ENCODE measurements at places on chromosomes 5 and 9. TPM values are rescaled to one million over a fixed set of nuclear protein-coding genes. Genes with fewer than 3 reads are reported as not detected.

LEAP2 gene
- 4.1 TPM for total RNA-seq

TRIM7 gene
- 0.87 TPM for total RNA-seq

TMEM174 gene
- not detected for total RNA-seq

PCDHA13 gene
- total RNA-seq, result 4.4 TPM

TAF11L10 gene
- total RNA-seq, result not detected

FAM153A gene
- total RNA-seq, result 128 TPM
